ENCODE measurements at places on chromosomes 13 and 19.

DNA sequence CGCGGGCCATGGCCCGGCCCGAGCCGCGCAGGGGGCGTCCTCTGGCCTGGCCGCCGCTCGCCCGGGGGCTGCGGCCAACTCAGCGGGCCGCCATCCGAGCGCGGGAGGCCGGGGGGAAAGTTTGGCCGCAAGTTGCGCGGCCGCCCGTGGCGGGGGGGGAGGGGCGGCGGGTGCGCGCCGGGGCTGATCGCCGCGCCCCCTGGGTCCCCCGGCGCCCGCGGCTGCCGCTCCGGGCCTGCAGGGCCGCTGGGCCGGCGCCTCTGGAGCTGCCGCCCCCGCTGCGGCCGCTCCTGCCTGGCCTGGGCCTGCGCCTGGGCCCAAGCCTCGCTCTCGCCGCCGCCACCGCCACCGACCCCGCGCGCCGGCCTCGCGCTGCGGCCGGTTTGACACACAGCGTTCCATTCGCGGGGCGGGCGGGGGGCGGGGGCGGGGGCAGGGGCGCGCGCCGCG, at the start of gene NR2F6:
NR2F6 (minus strand) TSS at position 385 of the 450 bp plus-strand sequence. CDS start 699 bp downstream, outside the sequence.
- no peak for DNase-seq

DNA sequence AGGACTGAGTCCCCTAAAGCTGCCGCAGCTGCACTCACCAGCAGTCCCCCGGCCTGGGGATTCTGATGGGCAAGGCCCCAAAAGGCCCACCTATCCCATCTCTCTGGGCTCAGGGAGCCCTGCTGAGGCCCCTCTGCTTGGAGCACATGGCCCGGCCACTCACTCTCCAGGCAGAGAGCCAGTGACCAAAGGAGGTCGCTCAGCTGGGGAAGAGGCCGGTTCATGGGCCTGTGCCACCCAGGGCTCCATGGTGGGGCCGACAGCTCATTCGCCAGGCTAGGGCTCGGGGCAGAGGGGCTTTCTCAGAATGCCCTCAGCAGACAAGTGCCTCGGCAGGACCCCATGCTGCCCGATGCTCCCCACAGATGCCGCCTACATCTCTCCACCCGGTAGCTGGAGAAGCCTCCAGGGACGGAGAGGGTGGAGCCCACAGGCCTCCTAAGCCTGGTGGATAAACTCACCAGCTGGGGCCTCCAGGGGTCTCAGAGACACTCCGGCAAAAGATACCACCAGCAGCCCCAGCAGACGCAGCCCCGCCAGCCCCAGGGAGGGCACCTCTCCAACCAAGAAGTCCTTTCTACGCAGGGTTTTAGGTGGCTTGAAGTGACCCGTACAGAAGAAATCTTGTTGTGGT, 54.4 kb downstream of the MLLT1 start:
- no peak for DNase-seq

DNA sequence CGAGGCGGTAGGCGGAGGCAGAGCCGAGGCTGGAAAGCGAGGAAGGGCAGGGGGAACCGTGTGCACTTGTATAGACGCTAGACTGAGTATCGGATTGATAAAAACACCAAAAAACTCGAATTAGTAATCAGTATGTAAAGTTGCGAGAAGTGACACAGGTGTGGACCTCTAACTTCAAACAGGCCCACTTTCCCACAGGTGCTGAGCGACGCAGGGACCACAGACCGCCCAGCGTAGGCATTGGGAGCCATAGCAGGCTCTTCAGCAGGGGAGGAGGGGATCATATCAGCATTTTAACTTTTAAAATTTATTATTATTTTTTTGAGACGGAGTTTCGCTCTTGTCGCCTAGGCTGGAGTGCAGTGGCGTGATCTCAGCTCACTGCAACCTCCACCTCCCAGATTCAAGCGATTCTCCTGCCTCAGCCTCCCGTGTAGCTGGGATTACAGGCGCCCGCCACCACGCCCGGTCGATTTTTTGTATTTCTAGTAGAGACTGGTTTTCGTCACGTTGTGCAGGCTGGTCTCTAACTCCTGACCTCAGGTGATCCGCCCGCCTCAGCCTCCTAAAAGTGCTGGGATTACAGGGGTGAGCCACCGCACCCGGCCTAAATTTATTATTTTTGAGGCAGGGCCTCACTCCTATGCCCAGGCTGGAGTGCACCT, 574 bp downstream of the VMAC start:
- no peak for DNase-seq

GRCh38 chr13:31528176-31528575, 211.2 kb upstream of the RXFP2 start:
- no peak for DNase-seq

DNA sequence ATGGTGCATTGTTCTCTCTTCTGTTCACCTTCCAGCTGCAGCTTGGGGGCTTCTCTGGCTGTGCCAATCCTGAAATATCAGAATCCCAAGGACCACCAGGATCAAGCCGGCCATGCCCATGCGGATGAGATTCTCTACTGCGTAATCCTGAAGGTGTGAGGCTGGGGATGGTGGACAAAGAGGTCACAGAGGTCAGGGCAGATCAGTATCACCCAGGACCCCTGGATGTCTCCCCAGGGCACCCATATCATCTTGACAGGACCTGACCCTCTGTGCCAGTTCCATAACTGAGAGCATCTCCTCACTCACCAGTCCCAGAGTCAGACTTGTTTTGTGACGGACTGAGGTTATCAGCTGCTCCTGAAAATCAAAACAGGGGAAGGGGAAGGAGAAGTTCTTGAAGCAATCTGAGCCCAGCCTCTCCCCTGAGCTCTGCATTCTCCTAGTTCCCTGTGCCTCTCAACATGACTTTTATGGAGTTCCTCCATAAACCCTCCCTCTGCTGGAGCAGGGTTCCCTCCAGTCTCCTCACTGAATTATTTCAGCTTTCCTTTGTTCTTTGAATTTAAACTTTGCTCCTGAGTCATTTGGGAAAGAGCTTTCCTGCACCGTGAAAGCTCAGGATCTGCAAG, 5.5 kb downstream of the LILRA5 start:
- DNase-seq: no peak

- DNase-seq: no peak
These were observed 51.3 kb downstream of the MBNL2 start for GRCh38 chr13:97273341-97273831.

DNA sequence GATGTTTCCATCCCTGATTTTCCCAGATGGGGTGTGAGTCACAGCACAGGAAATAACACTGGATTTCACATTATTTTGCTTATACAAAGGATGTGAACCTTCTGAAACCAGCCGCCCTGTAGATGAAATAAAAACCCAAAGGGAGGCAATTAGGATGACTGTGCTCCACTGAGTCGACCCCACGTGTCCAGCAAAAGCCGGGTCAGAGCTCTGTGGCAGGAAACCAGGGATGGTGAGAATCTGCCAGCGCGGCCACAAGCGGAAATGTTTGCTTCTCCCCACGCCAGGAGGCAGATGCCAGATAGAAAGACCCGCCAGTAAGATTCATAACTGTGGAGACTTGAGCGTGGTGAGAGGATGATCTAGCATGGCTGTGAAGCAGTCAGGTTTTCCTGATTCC, 764.4 kb downstream of the LIG4 start:
- DNase-seq: no peak

DNA sequence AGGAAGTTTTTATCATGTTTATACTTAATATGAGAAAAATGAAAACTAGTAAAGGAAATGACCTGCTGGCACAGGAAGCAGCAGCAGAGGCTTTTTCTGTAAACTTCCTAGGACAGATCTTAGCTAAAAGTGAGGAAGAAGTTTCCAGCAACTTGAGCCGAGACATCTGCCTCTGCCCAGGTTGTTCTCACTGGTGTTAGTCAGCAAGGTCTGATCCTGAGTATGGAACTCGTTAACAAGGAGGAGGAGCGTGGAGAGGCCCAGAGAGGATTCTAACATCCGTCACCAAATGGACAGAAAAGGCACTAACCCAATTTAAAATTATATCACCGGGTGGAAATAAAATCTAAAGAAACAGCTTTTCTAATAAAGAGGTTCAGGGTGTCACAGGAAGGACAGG, 43.6 kb downstream of the PHF11 start:
- no peak for DNase-seq

DNA sequence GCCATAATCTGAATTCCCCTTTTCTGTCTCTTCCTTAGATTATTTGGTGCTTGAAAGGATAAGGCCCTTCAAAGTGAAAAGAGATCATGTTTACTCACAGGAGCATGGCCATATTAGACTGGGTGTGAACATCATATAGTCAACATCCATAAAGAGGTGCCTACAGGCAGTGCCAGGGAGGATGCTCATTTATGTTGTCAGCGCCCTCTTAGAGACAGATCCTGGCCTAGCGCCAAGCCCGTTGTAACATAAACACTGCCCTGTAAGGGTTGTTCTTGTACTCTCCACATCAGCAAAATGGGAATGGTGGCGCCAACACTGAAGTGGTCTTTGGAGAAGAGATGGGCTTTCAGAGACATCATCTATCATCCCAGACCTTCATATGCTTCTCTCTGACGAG, 16.1 kb downstream of the PCDH8 start:
- no peak for DNase-seq

DNA sequence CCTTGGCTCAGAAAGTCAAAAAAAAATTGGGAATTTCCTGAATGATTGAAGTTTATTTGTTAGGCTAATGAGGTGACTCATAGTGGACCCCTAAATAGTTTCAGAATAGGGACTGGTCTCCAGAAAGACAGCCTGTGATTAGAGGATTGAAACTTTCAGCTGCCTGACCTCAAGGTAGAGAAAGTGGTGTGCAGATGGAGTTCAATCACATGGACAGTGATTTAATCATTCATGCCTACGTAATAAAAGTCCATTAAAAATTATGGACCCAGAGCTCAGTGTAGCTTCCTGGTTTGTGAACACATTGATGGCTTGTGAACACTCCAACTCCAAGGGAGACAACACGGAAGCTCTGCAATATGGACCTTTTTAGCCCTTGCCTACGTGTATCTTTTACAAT, 533.2 kb upstream of the PCDH9 start:
- no peak for DNase-seq

DNA sequence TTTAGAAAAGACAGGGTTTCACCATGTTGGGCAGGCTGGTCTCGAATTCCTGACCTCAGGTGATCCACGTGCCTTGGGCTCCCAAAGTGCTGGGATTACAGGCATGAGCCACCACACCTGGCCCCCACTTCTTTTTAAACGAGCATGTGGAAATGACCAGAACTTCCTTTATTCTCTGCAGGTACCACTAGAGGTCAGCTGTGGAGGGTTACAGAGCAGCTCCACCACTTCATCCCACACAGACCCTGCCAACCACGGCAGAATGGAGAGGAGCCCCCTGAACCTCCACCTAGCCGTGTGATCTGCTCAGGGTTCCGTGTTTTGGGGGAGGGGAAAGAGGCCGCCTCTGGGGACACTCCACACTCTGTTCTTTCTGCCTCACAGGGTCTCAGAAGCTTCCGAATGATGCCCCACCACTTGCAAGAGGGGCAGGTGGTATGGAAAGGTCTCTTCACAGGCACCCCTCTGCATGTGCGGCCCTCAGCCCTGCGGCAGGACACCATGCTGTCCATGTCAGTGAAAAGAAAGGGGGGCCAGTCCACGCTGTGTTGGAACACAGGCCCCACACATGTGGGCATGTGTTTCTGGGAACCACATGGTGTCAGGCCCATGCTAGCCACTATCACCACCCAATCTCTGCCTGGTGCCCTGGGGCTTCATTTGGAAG, 465.0 kb downstream of the TSHZ3 start:
- no peak for DNase-seq

DNA sequence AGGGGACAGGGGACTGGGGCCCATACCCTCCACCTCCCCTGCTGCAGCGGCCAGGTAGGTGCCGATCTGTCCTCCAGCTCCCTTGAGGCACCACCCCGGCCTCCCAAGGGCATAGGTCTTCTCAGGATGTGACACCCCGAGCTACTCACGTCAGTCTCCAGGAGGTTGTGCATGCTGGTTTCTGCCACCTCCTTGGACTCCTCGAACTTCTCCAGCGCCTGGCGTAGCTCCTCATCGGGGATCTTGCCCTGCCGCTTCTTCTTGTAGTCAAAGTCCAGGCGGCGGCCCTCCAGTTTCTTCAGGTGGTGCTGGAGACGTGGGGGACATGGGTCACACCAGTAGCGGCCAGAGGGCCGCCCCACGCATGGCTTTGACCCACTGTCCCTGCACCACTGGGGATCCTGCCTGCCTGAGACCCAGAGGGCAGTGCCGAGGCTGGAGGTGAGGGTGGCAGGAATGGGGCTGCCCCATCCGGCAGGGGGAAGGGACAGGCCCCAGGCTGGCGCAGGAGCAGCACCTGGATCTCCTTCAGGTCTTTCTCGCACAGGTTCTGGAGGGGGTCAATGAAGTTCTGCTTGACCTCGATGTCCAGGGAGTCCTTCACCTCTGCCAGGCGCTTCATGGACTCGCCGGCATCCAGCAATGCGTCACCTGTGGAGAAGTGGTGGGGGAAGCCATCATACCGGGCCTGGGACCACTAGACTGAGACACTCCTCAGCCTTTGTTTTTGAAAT, 20.4 kb downstream of the MPND start:
- DNase-seq: no peak

GRCh38 chr13:113879494-113880360, 15.9 kb upstream of the GAS6 start:
- DNase-seq: no peak

DNA sequence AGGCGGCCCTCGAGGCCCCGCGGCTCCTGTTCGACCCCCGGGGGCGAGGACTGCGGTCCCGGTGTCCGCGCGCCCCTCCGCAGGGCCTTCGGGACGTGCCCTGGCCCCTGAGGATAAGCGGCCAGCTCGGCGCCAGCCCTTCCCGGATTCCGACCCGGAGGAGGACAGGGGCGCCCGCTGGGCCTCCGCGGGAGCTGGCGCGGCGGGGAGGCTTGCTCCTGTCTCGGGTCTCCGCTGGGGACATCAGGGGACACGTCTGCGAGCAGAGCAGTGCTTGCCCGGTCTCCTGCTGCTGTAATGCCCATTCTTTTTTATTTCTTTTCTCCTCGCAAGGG, 829 bp downstream of the B3GLCT start:
- DNase-seq: peak; percentile 21

GRCh38 chr19:3046698-3047495, 15.4 kb downstream of the TLE5 start:
- peak; percentile 36 for DNase-seq

DNA sequence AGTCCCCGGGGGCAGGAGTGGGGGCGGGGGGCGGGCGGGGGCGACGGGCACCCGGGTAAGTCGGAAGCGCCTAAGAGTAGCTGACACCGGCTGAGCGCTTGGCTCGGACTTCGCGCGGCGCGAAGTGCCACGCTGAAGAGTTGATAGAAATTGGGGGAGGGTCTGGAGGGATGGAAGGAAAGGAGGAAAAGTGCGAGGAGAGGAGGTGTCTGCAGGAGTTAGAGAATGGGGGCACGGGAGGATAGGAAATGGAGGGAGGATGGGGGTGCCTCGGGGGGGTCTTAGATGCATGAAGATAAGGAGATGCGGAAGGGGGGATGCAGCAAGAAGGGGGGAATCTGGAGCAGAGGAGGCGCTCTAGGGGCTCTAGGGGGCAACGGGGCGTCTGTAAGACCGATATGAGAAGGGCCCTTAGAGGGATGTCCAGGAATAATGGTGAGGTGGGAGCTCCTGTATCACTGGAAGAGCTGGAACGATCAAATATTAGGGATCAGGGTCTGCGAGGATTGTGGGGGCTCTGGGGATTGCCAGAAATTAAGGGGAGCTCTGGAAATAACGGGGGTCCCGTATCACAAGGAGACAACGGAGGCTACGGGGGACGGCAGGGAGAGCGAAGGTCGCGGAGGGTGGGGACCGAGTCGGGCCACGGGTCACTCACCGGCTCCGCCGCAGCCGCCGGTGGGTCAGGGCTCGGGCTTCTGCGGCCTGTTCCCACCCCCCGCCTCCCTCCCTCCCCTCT, at the start of gene MYPOP:
MYPOP (minus strand) TSS at position 702 of the 739 bp plus-strand sequence. CDS start 840 bp downstream, outside the sequence.
- DNase-seq: peak; percentile 45
